ENCODE measurements at places on chromosomes 11 and 22. TPM values are rescaled to one million over a fixed set of nuclear protein-coding genes. Genes with fewer than 3 reads are reported as not detected.
A peak's percentile ranks its signal among the peaks of the same experiment; 100 is the strongest.

GRCh38 chr11:95144313-95145235 lies 54.9 kb downstream of the ENDOD1 start:
- peaks cover 84% of the 10 kb centered on the region for H3K27me3 ChIP-seq
- no peaks in the 10 kb centered on the region for H3K4me1 ChIP-seq
- H3K4me3 ChIP-seq: no peak overlapping the region
- no peaks in the 10 kb centered on the region for H3K36me3 ChIP-seq

GRCh38 chr11:113339929-113340589 lies 25.7 kb downstream of the TTC12 start:
- no peaks in the 10 kb centered on the region for H3K27me3 ChIP-seq
- DNase-seq: no peak
- peaks cover 23% of the 10 kb centered on the region for H3K36me3 ChIP-seq
- no peak overlapping the region for H3K27ac ChIP-seq
- no peaks in the 10 kb centered on the region for H3K4me1 ChIP-seq

DNA sequence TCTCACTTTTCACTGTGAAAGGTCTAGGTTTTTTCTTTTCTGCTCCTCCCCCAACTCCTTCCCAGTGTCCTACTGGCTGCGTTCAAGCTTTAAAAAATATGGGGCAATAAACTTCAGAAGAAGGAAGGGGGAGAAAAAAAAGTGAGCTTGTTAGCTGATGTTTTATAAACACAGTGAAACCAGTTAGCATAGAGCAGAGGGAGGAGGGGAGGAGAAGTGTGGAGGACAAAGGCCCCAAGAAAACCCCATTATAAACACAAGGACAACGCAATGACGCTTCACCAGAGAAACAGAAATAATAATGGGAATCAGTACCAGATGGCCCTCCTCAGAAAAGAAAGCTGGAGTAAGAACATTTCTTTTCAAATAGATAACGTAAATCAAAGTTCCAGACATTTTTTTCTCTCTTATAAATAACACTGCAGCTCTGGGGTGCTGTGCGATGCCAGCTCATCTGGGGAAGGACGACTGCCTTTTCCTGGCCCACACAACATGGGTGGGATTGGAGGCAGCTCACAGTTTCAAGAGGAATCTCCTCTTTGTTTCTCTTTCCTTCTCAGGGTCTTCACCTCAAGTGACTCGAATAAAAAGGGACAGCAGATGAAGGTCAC lies 235.4 kb upstream of the NARS2 start:
- H3K4me1 ChIP-seq: peaks cover 5% of the 10 kb centered on the region
- no peak overlapping the region for H3K4me3 ChIP-seq
- H3K27me3 ChIP-seq: no peaks in the 10 kb centered on the region
- DNase-seq: no peak
- H3K27ac ChIP-seq: peak overlapping the region; percentile 74
- peaks cover 6% of the 10 kb centered on the region for H3K36me3 ChIP-seq

GRCh38 chr11:133065847-133066485 lies 466.3 kb downstream of the OPCML start:
- H3K36me3 ChIP-seq: no peaks in the 10 kb centered on the region
- no peak overlapping the region for H3K27ac ChIP-seq
- no peak for DNase-seq
- no peaks in the 10 kb centered on the region for H3K4me1 ChIP-seq

DNA sequence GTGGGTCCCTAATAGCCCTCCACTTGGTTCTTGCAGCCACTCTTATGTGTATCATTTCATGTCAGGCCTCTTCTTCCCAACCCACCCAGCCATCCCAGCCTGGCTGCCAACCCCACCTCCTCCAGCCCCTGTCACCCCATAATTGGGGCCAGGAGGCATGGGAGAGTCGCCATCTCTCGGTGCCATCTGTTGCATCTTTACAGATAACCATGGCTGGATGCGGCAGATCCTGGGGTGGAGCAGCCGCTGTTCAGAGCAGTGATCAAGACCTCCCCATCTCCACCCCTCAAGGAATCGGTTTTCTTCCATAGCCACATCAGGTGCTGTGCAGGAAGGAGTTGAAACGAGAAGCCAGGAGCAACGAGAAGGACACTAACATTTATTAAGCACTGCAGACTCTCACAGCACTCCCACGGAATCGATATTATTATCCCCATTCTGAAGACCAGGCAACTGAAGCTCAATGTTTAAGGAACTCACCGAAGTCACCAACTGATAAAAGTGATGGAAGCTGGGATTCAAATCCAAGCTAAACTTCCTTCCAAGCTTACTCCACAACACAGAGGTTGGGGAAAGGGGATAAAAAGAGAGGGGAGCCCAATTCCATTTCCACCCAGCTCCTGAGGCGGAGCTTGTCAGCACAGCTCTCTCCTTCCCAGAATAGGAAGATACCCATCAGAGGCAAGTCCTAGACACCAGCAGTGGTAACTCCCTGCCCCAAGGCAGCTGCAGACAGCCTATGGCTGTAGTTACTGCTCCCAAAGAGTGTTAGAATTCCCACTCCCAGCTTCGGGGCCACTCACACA lies 2.7 kb downstream of the SLC43A1 start:
- H3K27me3 ChIP-seq: peaks cover 45% of the 10 kb centered on the region
- no peak overlapping the region for H3K4me3 ChIP-seq
- no peak for DNase-seq
- H3K4me1 ChIP-seq: no peaks in the 10 kb centered on the region
- no peak overlapping the region for H3K27ac ChIP-seq
- H3K36me3 ChIP-seq: no peaks in the 10 kb centered on the region

DNA sequence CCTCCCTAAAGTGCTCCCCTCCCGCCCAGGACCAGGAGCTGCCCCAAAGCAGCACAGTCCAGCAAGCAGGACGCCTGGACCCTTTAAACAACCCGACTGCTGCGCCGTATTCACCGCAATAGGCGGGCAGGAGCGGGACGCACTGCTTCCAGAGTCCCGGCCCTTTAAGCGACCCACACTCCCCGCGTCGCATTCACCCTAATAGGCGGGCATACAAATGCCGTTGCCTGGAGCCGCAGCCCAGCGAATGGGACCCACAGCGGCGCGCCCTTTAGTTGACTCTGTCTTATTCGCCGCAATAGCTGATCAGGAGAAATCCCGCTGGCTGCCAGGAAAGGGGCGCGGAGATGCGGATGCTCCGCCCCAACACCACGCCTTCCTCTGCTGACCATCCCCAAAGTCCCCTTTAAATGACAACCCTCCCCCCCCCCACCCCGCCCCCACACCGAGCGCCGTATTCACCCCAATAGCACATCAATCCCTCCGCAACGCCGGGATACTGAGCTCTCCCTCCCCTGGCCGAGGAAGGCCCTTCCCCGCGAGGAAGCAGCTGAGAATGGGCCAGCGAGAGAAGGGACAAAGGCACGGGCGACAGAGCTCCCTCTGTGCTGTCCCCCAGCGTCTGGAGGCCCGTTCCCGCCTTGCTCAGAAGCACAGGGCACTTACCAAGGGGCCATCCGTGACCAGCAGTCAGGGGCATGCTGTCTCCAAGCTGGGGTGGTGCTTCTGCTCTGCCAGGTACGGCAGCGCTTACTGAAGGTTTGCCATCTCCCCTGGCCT lies 4.7 kb downstream of the OSBPL5 start:
- DNase-seq: peak; percentile 97
- H3K27ac ChIP-seq: peak overlapping the region; percentile 84
- peaks cover 91% of the 10 kb centered on the region for H3K27me3 ChIP-seq
- peak overlapping the region; percentile 64 for H3K4me3 ChIP-seq
- H3K4me1 ChIP-seq: peaks cover 16% of the 10 kb centered on the region

- H3K4me1 ChIP-seq: no peaks in the 10 kb centered on the region
- H3K4me3 ChIP-seq: no peak overlapping the region
- H3K27me3 ChIP-seq: no peaks in the 10 kb centered on the region
- no peak overlapping the region for H3K27ac ChIP-seq
- no peaks in the 10 kb centered on the region for H3K36me3 ChIP-seq
Measured at GRCh38 chr11:74220376-74220775, 49.3 kb downstream of the PPME1 start.

GRCh38 chr11:75264971-75265370 lies 24.4 kb downstream of the TPBGL start:
- peak; percentile 44 for DNase-seq
- H3K27me3 ChIP-seq: no peaks in the 10 kb centered on the region
- no peaks in the 10 kb centered on the region for H3K4me1 ChIP-seq
- peaks cover 36% of the 10 kb centered on the region for H3K36me3 ChIP-seq
- H3K27ac ChIP-seq: no peak overlapping the region
- H3K4me3 ChIP-seq: no peak overlapping the region

- DNase-seq: no peak
- H3K4me1 ChIP-seq: peaks cover 2% of the 10 kb centered on the region
- H3K36me3 ChIP-seq: no peaks in the 10 kb centered on the region
- no peak overlapping the region for H3K4me3 ChIP-seq
Measured at GRCh38 chr22:17303840-17304779, 65.2 kb upstream of the CECR2 start.

DNA sequence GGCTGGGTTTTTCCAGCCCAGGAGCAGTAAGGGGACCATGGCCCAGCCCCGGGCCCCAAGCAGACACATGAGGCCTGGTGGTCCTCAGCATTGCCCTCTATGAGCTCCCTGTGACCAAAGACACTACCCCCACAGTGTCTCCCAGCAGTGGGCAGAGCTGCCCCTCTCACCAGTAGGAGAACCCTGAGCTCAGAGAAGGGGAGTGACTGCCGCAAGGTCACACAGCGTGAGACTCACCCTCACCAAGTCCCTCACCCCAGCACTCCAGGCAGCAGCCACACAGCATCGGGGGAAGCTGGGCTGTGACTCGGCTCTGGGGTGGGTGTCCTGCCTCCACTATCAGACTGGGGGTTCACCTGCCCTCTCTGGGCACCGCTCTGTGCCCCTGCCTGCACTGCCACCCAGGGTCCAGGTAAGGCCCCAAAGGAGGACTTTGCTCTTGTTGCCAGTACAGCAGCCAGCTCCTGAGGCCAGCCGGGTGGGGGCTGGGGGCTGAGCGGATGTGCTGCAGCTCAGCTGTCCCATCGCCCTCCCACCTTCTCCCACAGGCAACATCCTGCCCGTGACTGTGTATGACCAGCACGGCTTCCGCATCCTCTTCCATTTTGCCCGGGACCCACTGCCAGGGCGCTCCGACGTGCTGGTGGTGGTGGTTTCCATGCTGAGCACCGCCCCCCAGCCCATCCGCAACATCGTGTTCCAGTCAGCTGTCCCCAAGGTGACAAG lies 7.9 kb upstream of the SH3BP1 start:
- peaks cover 7% of the 10 kb centered on the region for H3K4me1 ChIP-seq
- H3K27ac ChIP-seq: no peak overlapping the region
- H3K27me3 ChIP-seq: no peaks in the 10 kb centered on the region
- H3K36me3 ChIP-seq: peaks cover 17% of the 10 kb centered on the region

DNA sequence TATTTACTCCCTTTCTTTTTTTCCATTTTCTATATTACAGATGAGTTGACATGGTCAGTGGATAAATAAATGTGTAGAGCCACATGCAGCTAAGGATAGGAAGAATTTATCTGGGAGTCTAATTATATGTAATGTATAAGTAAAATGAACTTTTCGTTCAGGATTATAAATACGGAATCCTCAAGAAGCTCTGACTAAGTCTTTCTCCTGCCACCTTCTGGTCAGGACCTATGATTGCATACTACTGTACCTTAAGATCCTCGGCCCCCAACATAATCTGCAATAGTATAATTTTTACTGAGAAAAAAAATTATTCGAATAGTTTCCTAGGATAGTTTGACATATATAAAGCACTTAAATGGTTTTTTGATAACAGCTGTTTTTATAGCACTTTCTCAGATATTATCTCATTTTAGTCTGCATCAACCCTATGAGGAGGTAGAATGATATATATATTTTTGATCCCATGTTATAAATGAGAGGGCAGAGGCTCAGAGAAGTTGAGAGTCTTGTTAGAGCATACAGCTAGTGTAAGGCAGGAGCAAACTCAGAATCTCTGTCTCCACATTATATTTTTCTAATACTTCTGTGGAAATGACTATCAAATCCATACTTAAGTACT lies 36.1 kb downstream of the CCDC90B start:
- H3K4me3 ChIP-seq: no peak overlapping the region
- no peaks in the 10 kb centered on the region for H3K36me3 ChIP-seq
- no peak overlapping the region for H3K27ac ChIP-seq

DNA sequence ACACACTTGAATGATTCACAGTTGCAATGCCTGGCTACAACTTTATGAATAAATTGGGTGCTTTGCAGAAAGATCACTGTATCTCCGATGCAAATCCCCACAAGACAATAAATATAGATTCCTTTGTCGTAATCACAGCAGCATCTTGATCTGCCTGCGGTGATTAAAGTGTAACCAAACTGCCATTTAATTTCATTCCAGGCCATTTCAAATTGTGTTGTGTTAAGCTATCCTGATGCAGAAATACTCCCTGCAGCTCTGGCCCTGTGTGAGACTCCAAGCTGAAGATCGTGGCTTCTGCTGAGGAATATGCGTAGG lies 40.8 kb upstream of the B3GAT1 start:
- DNase-seq: no peak
- H3K36me3 ChIP-seq: no peaks in the 10 kb centered on the region
- no peaks in the 10 kb centered on the region for H3K4me1 ChIP-seq
- no peak overlapping the region for H3K27ac ChIP-seq

GRCh38 chr11:12120031-12121008 lies 9.9 kb downstream of the MICAL2 start:
- DNase-seq: no peak
- H3K4me3 ChIP-seq: no peak overlapping the region
- peaks cover 2% of the 10 kb centered on the region for H3K27me3 ChIP-seq
- H3K4me1 ChIP-seq: peaks cover 15% of the 10 kb centered on the region
- no peak overlapping the region for H3K27ac ChIP-seq

- H3K36me3 ChIP-seq: no peaks in the 10 kb centered on the region
- no peak overlapping the region for H3K27ac ChIP-seq
- no peaks in the 10 kb centered on the region for H3K27me3 ChIP-seq
- no peak for DNase-seq
- peaks cover 37% of the 10 kb centered on the region for H3K4me1 ChIP-seq
Measured at GRCh38 chr11:76738618-76739240, 44.4 kb upstream of the TSKU start.

The PRG3 gene
- total RNA-seq: not detected

The CRYBA4 gene
- not detected for total RNA-seq

The MUC2 gene
- not detected for total RNA-seq

The SLC6A5 gene
- total RNA-seq: not detected

The GGT5 gene
- total RNA-seq: not detected

All from endodermal cell (in vitro differentiated cells).